ENCODE measurements at places on chromosomes 3 and 15. TPM values are rescaled to one million over a fixed set of nuclear protein-coding genes. Genes with fewer than 3 reads are reported as not detected.

The BHLHE40 gene
- 347 TPM for total RNA-seq

- H3K36me3 ChIP-seq: no peaks in the 10 kb centered on the region
- no peak for DNase-seq
- H3K4me1 ChIP-seq: peaks cover 6% of the 10 kb centered on the region
- H3K27ac ChIP-seq: no peak overlapping the region
Measured at GRCh38 chr3:126951561-126951960, 31.4 kb upstream of the PLXNA1 start.

GRCh38 chr3:50572158-50572557 lies 2.8 kb downstream of the HEMK1 start:
- H3K27ac ChIP-seq: no peak overlapping the region
- no peaks in the 10 kb centered on the region for H3K27me3 ChIP-seq
- no peaks in the 10 kb centered on the region for H3K36me3 ChIP-seq
- DNase-seq: no peak
- H3K4me1 ChIP-seq: peaks cover 48% of the 10 kb centered on the region

GRCh38 chr3:83934192-83935021 lies 1024.4 kb upstream of the CADM2 start:
- no peak for DNase-seq
- H3K36me3 ChIP-seq: no peaks in the 10 kb centered on the region
- H3K27me3 ChIP-seq: no peaks in the 10 kb centered on the region

- H3K4me3 ChIP-seq: no peak overlapping the region
- peaks cover 15% of the 10 kb centered on the region for H3K4me1 ChIP-seq
- H3K27ac ChIP-seq: no peak overlapping the region
- no peaks in the 10 kb centered on the region for H3K36me3 ChIP-seq
- no peaks in the 10 kb centered on the region for H3K27me3 ChIP-seq
Measured at GRCh38 chr3:97862582-97862981, 40.8 kb downstream of the CRYBG3 start.

All from vagina (tissue), 2 donors.